Esophagus squamous epithelium (tissue), 5 donors: ENCODE measurements at places on chromosomes 6 and 20. TPM values are rescaled to one million over a fixed set of nuclear protein-coding genes. Genes with fewer than 3 reads are reported as not detected.

DNA sequence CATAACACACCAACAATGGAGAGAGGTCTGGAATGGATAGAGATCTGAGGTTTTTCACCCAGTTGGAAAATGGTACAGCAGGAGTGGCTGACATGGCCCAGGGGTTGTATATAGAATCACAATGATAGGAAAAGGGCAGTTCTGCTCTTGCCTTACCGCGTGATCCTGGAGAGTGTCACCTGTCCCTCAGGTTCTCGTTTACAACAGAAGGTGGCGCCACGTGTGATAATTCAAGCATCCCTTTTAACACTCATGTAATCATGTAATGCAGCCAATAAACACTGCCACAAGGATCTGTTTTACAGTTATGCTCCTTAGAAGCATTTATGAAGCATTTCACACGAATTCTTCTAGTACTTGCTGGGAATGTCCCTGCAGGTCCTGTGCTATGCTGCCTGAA, 12.9 kb upstream of the WFDC2 start:
- no peak for DNase-seq

- no peak for DNase-seq
Observed at GRCh38 chr6:170189236-170189635, 101.6 kb downstream of the DLL1 start.

- DNase-seq: no peak
Observed at GRCh38 chr6:51562198-51562597, 525.2 kb downstream of the PKHD1 start.

DNA sequence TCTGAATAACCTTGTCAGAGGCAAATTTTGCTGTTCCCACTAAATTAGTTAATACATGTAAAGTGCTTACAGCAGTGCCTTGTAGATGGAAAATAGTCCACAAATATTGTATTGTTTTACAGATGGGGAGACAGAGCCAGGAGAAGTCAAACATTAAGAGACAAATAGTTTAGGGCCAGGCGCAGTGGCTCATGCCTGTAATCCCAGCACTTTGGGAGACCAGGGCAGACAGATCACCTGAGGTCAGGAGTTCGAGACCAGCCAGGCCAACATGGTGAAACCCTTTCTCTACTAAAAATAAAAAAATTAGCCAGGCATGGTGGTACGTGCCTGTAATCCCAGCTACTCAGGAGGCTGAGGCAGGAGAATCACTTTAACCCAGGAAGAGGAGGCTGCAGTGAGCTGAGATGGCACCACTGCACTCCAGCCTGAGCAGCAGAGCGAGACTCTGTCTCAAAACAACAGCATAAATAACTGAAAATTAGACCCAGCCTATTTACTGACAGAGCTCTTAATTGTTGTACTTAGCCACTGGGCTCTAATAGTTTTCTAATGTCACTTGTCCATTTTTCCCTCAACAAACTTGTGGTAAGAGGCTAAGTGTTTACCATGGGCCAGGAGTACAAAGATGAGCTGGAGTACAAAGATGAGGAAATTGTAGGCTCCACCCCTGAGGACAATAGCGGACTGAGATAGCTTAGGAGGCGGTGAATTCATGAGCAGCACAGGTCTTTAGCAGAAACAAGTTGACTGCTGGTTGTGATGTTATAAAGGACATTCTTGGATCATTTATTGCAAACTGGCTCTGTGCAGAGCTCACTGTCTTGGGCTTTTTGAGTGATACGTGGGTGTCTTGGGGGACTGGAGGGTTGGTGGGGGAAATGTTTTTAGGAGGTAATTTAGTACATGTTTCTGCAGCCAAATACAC, 6.4 kb downstream of the ZSWIM3 start:
- DNase-seq: no peak

DNA sequence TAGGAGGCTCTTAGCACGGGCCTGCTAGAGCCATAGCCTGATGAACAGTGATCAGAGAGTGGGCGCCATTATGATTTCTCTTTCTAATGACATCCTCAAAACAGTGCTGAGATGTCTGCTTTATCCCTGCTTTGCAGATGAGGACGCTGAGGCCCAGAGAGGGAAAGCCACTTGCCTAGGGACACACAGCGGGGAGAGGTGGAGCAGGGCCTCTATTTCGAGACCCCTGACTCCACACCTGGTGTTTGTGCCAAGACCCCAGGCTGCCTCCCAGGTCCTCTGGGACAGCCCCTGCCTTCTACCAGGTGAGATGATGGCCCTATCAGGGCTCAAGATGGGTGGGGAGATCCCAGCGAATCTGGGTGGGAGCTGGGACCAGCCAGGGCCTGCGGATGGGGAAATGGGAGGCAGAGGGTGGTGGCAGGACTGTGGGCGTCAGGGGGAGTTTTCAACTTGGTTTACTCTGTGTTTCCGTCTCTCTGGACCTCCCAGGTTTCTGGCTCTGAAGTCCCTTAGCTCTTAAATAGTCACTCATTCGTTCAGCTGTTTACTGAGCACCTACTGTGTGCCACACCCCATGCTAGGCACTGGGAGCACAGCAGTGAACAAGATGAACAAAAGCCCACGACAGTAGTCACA, 36.7 kb downstream of the SRC start:
- DNase-seq: no peak

GRCh38 chr6:161921602-161922395, 647.9 kb upstream of the AGPAT4 start:
- DNase-seq: no peak

- DNase-seq: no peak
Observed at GRCh38 chr20:60579941-60580515, 621.8 kb downstream of the CDH26 start.

GRCh38 chr20:45798935-45799642, 7.3 kb downstream of the DNTTIP1 start:
- DNase-seq: no peak

GRCh38 chr6:143107911-143108761, 47.4 kb downstream of the AIG1 start:
- DNase-seq: no peak

DNA sequence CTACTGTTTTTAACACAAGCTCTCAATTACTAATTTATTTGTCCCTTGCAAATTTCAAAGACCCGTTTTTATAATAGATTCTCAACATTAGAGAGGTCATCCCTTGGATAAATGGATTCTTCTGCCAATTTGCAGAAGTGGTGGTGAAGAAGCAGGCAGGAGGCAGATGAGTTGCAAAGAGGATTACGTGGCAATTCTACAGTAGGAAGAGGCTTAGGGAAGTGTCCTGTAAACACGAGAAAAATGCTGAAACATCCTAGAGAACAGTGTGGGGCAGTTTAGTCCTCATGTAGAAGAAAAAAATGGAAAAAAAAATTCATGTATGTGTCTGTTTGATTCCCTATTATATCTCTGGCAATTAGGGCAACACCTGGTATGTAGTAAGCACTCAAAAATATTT, 87.6 kb downstream of the BMP2 start:
- no peak for DNase-seq

- no peak for DNase-seq
Observed at GRCh38 chr6:12208190-12208589, 82.0 kb upstream of the EDN1 start.

DNA sequence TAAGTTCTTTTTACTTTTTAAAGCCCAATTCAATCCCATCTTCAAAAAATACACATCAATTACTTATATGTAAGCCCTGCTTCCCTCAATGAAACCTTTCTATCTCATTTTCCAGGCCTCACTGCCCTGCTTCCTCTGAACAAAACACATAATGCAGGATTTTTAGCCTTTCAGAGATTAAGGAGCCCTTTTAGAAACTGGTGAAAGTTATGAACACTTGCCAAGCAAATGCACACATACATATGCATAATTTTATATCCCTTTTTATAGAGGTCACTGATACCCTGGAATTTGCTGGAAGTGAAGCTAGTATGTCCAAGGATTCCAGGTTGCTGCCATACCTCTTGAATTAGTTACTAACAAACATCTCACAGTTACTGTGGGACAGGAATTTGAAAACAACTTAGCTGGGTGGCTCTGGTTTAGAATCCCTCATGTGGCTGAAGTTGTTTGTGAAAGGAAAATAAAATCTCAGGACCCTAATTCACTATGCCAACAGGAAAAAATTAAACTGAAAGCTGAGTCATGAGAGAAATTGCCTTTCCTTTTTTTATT, 75.8 kb downstream of the UBE3D start:
- DNase-seq: no peak

DNA sequence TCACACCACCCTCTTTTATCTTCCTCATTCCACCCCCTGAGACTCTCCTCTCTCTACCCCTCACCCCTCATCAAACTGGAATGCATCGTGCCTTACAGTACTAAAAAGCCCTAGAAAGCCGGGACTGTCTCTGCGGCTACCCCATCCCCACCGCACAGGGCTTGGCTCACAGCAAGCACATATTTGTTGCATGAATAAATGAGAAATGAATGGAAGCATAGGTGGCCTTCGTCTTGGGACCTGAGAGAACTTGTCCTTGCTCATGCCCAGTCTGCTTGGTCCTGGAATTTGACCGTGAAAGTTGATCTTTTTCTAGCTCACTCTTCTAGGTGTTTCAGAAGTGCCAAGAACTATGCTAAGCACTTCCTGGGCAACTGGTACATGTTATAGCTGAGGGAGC, 53.3 kb downstream of the APCDD1L start:
- no peak for DNase-seq

- DNase-seq: no peak
Observed at GRCh38 chr20:41095110-41095969, 42.0 kb upstream of the PLCG1 start.

- DNase-seq: no peak
Observed at GRCh38 chr6:167551628-167552257, 226.9 kb downstream of the TTLL2 start.

- DNase-seq: no peak
Observed at GRCh38 chr6:107698146-107698545, 126.0 kb downstream of the SCML4 start.

GRCh38 chr20:31872406-31872805, 2.0 kb downstream of the TTLL9 start:
- no peak for DNase-seq

DNA sequence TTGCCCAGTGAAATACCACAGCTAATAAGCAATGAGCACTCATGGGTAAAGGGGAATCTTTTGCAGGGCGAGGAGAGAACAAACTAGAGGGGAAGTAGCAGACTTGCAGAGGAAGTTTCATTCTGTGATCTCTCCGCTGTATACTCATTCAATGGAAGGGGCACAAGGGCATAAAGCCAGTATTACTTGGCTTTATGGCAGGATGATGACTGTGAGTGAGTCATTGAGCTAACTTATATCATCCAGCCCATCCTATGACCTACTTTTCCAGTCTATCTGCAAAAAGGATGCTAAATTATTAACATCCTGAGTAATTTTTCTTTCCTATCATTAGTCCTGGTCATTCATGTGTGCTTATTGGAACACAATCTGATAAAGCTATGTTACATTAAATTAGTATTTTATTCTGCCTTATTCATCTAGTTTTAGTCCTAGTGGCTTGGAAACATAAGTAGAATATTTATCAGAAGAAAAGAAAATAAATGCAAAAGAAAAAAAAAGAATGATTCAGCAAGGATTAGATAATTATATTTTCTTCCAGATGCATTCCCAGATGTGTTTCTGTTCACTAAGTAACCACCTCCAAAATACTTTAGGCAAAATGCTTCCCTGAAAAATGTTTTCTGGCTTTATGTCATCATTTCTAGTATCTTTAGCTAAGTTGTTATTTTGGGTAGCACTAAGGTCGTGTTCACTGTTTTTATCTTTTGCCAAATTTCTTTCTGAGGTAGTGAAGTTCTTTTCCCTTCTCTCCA, 471.7 kb downstream of the CDKAL1 start:
- no peak for DNase-seq

- no peak for DNase-seq
Observed at GRCh38 chr6:51505434-51505833, 582.0 kb downstream of the PKHD1 start.

The CEP250 gene
- 19.9 TPM for total RNA-seq

The CCND3 gene
- total RNA-seq: 142 TPM

The TMEM170B gene
- total RNA-seq: 2.7 TPM

The SMOC2 gene
- total RNA-seq: 5.8 TPM

The DPPA5 gene
- total RNA-seq: not detected

The DLL1 gene
- 18.6 TPM for total RNA-seq
